ENCODE measurements at places on chromosomes 5 and 9. TPM values are rescaled to one million over a fixed set of nuclear protein-coding genes. Genes with fewer than 3 reads are reported as not detected.
A peak's percentile ranks its signal among the peaks of the same experiment; 100 is the strongest.

The SLC6A19 gene
- total RNA-seq: 0.09 TPM

DNA sequence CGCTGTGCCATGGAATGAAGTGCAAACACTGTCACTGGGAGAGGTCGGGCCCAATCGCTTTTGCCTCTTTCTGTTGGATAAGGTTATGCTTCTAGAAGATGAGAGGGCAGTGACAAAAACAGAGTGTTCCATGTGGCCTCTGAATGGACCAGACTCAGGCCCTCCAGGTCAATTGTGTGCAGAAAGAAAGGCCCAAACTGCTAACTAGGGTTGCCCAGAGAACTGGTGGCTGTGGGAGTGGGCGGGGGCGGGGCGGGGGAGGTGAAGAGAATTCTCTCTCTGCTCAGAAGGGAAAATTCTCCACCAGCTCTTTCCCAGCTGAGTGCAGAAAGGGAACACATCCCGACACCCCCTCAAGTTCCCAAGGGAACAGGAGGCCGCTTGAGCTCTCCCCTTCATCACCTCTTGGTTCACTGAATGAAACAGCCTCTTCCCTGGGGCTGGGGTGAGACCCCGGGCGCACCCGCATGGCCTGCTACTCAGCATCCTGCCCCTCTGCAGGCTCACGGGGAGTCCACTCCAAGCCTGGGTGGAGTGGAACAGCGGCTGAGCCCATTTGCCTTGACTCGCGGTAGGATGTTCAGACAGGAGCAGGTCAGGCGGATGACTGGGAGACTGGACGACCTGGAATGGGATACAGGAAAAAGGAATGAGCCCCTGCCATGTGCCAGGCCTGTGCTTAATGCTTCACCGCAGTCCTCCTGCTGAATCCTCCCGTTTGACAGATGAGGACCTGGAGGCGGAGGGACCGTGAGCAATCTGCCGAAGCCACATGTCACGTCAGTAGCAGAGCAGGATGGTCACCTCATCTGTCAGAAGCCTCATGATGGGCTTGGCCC, 93.8 kb upstream of the FANCC start:
- no peaks in the 10 kb centered on the region for H3K4me1 ChIP-seq
- no peaks in the 10 kb centered on the region for H3K27me3 ChIP-seq
- no peaks in the 10 kb centered on the region for H3K36me3 ChIP-seq
- no peak for DNase-seq
- peak overlapping the region; percentile 50 for H3K27ac ChIP-seq

- H3K27ac ChIP-seq: no peak overlapping the region
- DNase-seq: no peak
- H3K4me3 ChIP-seq: no peak overlapping the region
- H3K27me3 ChIP-seq: no peaks in the 10 kb centered on the region
- H3K4me1 ChIP-seq: no peaks in the 10 kb centered on the region
Observed at GRCh38 chr9:99294850-99295461, 72.9 kb downstream of the SEC61B start.

- no peaks in the 10 kb centered on the region for H3K4me1 ChIP-seq
- no peaks in the 10 kb centered on the region for H3K36me3 ChIP-seq
- H3K4me3 ChIP-seq: no peak overlapping the region
Observed at GRCh38 chr9:118575341-118576070, 793.7 kb downstream of the BRINP1 start.

DNA sequence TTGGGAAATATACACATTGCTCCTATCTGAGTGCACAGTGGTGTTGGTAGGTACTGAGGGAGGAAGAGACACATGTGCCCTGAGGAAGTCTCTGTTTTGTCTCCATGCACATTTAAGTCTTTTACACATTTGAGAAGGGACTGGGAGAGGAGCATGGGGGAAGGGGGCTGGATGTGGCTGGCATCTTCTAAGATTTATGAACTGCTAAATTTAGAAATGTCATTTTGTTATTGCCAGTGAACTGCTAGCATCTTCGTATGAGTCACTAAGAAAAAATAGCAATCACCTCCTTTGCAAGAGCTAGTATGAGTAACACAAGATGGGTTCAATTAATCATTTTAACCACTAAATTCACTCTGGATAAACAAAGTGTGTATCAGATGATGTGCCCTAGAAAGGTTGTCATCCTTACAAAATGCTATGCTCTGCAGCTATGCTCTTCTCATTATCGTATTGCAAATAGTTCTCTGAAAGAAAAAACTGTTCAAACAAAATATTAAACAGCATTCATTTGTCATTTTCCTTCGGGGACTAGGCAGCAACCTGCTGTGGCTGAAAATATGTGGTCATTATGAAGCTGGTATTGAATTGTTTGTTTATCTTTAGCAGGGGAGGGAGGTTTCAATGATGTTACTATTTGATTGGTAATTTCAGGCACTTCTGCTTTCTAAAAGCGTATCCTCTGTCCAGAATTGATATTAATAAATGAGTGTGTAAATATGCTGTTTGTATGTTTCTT, 236.5 kb downstream of the DMRTA1 start:
- H3K4me1 ChIP-seq: peaks cover 5% of the 10 kb centered on the region
- H3K27ac ChIP-seq: no peak overlapping the region

DNA sequence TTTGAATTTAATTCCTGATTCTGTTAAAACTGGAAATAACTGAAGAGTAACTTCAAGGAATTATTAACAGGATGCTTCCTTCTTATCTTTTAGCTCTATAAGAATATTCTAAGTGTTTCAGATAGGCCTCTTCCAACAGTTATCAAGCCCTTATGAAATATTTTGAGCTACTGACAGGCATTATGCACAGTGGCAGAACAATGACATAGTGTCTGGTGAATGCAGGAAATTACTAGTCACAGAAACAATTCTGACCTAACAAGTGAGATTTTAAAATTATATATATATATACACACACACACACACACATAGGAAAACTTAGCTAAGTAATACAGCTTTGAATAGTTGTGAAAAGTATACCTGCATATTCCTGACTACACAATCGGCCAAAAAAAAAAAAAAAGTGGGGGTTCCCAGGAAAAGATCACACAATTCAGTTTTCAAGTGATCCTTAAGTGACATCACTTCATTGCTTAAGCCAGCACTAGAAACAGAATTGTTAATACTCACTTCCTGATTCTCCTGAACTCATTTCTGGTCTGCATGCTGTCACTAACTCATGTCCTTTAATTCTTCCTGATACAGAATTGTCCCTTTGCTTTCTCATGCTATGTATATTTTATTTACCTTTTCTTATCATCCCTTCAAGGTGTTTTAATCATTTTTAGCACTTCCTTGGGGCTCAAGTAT, 77.3 kb downstream of the SLC25A46 start:
- no peak for DNase-seq
- H3K4me3 ChIP-seq: no peak overlapping the region
- H3K27ac ChIP-seq: no peak overlapping the region
- H3K27me3 ChIP-seq: no peaks in the 10 kb centered on the region

Measured in endodermal cell (in vitro differentiated cells).